Activated T-cell treated with anti-CD3 and anti-CD28 coated beads for 48 hours (primary cell): ENCODE measurements at places on chromosomes 2 and 18.

DNA sequence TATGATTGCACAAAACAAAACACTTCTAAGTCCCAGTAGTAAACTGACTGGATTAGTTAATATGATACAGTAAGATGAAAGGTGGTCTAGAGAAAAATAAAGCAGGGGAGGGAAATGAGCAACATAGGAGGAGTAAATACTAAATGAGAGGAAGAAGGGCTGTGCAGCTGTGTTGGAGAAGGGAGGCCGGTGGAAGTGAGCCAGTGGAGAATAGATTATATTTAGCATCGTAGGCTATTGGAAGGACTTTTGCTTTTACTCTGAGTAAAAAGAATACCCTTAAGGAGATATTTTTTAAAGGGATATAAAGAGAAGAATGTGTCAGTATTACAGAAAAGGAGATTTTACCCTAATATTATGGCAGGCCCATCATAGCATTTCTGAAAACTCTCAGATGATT, 12.7 kb downstream of the WDR75 start:
- no peak for DNase-seq

DNA sequence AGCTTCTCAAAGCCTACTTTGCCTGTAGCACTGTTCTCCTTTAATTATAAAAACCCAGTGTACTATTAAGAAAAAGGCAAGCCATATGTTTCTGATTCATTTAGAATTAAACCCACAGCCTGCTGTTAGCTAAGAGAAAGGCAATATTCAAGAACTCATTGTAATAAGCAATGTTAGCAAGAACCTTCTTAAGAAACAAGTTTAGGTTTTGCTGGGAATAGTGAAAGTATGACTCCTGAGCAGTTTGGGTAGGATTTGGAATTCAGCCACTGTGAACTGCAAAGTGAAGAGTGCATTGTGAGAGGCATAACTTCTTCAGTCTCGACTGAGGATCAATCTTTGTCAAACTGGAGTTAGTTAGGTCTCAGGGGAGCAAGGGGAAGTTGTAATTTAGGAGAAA, 206.5 kb upstream of the NT5C1B start:
- DNase-seq: no peak

DNA sequence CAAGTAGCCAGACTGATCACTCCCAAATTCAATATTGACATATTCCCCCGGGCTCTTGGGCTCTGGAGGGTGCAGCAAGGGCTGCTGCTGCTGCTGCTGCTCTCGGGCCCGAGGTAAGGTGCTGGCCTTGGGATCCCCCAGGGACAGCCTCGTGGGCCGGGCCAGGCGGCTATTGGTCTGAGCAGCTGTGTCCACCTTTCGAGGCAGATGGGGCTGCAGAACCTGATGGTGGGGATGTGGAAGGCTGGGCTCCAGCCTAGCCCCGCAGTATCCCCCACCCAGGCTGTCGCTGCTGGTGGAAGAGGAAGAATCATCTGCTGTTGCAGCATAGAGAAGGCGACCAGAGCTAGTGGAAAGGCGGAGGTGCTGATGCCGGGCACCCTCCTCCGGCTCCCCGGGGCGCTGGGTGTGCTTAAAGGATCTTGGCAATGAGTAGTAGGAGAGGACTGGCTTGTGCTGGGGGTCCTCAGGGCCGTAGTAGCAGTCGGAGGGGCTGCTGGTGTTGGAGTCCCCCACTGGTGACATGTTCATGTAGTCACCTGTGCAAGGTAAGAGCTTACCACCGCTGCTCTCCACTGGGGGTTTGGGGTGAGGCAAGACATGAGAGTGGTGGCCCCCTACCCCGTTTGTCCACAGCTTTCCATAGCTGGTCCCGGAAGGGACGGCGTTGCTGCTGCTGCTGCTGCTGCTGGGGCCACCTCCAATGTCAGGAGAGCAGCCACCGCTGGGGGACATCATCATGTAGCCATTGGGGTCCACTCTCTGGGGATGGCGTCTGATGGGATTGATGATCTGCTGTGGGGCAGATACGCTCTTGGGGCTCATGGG, 3.4 kb downstream of the IRS1 start:
- no peak for DNase-seq

DNA sequence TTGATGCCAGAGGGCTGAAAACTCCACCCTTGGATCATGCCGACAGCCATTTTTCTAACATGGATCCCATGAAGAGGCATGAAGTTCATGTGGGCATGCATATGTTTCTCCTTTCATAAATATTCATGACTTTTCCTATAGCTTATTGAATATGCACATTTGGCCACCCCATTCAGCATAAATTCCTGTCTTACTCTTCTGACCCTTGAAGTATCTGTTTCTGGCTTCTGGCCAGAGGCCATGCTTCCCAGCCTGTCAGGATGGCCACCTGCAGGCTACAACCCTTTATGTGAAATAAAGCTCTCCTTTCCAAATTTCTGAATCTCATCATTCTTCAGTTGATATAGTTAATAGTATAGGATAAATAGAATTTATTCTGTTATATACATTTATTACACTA, 19.6 kb upstream of the MSTN start:
- DNase-seq: no peak

GRCh38 chr2:204339212-204339715, 206.0 kb upstream of the PARD3B start:
- no peak for DNase-seq

DNA sequence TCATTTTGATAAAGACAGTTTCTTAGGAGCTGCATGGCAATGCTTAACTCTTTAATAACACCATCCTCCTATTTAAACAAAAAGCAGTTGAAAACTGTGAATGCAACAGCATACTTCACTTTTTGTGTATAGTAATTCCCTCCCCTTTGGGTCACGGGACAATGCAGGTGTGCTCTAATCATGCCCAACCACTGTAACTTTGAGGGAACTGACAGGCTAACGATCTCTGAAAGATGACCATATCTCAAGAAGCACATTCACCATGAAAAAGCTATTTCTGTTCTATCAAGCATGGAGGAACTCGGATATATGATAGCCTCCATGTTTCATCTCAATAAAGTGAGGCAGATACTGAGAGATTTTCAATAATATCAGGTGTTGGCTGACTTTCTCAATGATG, 81.1 kb upstream of the CD226 start:
- no peak for DNase-seq

DNA sequence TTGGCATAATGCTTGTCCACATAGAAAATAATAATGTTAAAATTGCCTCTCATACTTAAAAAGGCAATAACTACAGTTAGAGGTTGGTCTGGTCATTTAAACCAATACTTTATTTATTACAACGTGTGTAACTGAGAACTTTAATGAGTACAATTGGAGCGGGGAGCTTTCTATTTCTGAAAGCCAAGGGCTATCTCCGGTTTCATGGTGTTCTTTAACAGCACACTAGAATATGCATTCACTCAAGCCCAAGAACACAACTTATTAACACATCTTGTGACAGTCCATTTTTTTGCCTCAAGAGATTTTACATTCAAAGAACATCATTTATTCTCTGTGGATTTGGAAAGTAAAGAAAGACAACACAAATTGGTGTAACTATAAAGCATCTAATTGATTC, 131.8 kb downstream of the KCNH7 start:
- no peak for DNase-seq

GRCh38 chr2:173580956-173581355, 226.3 kb downstream of the CDCA7 start:
- no peak for DNase-seq

DNA sequence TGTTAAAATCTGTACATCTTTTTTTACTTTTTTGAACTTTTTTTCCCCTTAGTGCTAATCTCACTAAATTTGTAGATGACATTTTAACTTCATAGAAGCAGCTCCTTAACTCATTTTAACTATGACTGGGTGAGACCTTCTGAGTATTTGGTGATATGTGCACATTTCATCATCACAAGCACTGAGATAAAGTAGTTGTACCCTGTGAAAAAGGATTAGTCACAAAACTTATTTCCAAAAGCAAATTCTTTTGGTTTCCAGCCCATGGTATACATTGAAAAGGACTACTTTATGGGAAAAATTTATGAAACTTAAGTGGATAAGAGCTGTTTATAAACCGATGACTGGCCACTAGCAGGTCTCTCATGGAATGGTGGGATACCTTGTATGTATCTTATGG, 581.5 kb downstream of the PLCL1 start:
- DNase-seq: no peak

- no peak for DNase-seq
These were observed 605.2 kb upstream of the ID2 start for GRCh38 chr2:8076448-8077342.

DNA sequence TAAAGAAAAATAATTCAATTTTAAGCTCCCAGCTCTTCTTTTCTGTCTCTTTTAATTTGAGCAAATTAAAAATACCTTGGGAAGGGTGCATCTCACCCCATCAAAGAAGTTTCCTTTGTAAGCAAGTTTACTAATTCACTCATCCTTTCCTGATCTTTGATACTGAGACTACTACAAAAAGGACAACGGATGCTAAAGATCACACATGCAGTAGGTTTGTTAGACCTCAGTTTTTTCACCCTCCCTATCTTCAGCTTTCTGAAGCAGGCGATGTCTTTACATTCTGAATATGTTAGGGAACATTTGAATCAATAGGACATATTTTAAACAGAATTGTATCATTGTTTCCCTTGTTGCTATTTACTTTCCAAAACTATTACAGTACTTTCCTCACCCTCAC, 6.0 kb upstream of the HNRNPLL start:
- DNase-seq: no peak

DNA sequence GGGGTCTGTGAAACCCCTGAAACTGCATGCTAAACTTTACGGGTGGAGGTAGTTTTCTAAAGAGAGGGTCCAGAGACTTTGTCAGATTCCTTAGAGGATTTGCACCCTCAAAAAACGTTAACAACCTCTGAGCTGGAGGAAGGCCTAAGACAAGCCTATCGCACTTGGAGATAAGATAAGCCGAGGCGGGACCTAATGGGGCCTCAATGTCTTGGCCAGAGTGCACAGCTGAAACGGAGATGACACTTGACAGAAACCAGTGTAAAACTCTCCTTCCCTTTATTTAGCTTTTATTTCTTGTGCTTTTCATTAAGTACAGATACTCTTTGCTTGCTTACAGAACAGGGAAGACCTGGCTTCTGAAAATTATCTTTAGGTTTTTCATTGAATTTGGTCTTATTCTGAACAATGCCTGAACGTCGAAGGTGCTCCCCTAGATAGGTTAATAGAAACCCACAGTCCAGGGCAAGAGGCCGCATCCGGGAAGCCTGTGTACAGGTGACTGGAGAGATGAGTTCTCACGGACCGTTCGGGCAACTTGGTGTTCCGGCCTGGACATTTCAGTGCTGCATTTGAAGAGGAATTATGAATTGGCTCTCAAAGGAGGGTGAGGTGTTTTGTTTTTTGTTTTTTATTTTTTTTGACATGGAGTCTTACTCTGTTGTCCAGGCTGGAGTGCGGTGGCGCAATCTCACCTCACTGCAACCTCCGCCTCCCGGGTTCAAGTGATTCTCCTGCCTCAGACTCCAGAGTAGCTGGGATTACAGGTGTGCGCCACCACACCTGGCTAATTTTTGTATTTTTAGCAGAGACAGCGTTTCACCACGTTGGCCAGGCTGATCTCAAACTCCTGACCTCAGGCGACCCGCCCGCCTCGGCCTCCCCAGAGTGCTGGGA, 49.7 kb downstream of the SH3BP4 start:
- no peak for DNase-seq

DNA sequence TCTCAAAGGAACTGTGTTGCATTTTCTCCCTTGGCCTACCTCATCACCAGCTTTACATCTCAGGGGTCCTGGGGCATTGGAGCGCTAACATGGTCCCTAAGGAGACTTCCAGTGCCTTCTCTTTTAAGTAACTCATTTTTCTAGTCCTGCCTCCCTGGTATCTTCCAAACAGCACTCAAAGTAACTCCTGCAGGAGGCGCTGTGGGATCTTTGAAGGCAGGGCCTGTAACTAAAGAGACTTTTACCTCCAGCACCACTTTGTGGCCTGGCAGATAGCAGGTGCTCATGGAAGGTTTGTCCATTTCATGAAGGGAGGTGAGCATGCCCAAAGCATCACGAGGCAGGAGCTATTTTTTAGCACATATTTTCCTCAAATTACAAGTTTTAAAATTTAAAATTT, 411.0 kb upstream of the GYPC start:
- DNase-seq: peak; percentile 37

DNA sequence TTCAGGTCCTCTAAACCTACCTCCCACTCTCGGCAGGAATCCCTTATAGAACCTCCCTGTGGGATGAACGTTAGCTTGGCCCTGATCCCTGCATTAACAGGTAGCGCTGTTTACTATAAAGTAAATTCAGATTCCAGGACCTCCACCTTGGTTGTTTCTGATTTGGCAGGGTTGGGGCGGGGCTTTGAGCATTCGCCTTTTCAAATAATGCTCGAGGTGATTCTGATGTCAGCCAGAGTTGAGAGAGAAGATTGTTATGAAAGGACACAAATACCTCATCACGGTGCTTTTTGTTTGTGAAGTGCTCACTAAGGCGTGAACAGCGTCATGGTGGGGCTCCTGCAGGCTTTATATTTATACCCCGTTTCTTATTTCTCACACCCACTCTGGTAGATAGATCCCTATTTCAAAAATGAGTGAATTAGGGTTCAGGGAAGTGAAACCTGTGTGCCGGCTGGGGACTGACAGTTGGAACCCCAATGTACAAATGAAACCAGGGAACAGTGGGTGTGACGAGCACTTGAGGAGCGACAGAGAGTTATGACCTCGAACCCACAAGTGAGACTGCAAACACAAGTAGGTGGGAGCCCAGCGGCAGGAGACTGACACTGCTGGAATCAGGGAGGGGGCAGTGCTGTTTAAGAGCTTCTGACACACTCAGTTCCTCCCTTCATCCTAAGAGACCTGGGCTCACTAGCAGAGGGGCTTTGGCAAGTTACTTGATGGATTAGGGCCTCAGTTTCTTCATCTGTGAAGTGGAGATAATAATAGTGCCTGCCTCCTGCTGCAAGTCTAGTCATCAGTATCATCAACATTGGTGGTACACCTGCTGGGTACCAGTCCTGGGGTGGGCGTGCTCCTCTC, 14.2 kb upstream of the CXCR4 start:
- DNase-seq: peak; percentile 46

- no peak for DNase-seq
These were observed 659 bp upstream of the COX5B start for GRCh38 chr2:97645112-97645694.

GRCh38 chr2:218990612-218991011, 2.6 kb downstream of the CRYBA2 start:
- DNase-seq: no peak

GRCh38 chr2:207792244-207792785, 22.6 kb upstream of the FZD5 start:
- DNase-seq: no peak

GRCh38 chr2:110802208-110802932, 70.0 kb downstream of the ACOXL start:
- no peak for DNase-seq

DNA sequence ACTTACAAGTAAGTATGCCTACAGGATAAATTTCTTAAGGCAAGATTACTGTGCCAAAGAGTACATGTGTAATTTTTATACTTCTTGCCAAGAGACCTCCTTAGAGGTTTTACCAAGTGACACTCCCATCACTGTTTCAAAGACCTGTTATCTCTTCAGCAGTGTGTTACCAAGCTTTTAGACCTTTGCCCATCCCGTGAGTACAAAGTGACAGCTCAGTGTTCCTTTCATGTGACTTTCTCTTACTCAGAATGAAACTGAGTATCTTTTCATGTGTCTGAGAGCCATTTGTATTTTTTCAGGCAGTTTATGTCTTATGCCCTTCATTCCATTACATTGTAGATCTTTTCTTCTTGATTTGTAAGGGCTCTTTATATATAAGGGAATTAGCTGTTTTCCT, 287.5 kb upstream of the SALL3 start:
- no peak for DNase-seq
